ENCODE measurements at places on chromosomes 13 and 19.

- H3K27me3 ChIP-seq = no peaks in the 10 kb centered on the region
- no peaks in the 10 kb centered on the region for H3K36me3 ChIP-seq
- no peaks in the 10 kb centered on the region for H3K4me1 ChIP-seq
- H3K27ac ChIP-seq = no peak overlapping the region
- DNase-seq = no peak
These were observed 17.1 kb upstream of the MAP3K10 start for GRCh38 chr19:40174092-40174491.

- H3K36me3 ChIP-seq = no peaks in the 10 kb centered on the region
- DNase-seq = no peak
- no peak overlapping the region for H3K27ac ChIP-seq
- H3K4me3 ChIP-seq = no peak overlapping the region
- H3K27me3 ChIP-seq = no peaks in the 10 kb centered on the region
These were observed 210.7 kb upstream of the SLC10A2 start for GRCh38 chr13:103276775-103277498.

DNA sequence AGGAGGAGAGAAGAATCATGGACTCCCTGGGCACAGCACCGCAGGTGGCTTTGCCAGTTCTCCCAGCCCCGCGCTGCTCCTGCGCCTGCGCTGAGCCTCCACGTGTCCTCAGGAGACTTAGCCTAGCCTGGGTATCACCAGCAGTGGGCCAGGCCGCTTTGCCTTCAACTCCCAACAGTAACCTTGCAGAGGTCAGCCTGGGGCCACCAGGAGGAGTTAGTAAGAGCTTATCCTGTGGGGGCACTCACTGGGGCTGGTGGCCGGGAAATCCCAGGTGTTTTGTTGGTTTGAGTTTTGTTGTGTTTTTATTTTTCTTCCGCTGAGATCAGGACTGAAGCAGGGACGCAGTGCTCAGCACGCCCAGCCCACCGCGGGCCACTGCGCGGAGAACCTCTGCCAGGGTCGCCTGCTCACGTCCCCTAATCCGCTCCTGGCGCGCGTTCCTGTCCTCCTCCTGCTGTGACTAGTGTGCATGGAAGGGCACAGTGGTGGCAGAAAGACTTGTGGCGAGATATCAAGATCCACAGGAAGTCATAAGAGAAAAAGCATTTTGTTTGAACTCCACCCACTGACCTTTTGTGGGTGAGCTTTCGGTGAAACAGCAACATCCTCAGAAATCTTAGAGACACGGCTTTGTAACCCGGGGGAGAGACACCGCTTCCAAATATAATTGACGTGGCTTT is 207.4 kb upstream of the RFC3 start:
- H3K4me3 ChIP-seq = peak overlapping the region; percentile 42
- peak overlapping the region; percentile 28 for H3K27ac ChIP-seq
- peaks cover 7% of the 10 kb centered on the region for H3K4me1 ChIP-seq

- H3K4me1 ChIP-seq = no peaks in the 10 kb centered on the region
- no peaks in the 10 kb centered on the region for H3K36me3 ChIP-seq
- no peak for DNase-seq
- no peak overlapping the region for H3K27ac ChIP-seq
- H3K27me3 ChIP-seq = no peaks in the 10 kb centered on the region
These were observed 2316.2 kb upstream of the PCDH20 start for GRCh38 chr13:63731896-63732295.

DNA sequence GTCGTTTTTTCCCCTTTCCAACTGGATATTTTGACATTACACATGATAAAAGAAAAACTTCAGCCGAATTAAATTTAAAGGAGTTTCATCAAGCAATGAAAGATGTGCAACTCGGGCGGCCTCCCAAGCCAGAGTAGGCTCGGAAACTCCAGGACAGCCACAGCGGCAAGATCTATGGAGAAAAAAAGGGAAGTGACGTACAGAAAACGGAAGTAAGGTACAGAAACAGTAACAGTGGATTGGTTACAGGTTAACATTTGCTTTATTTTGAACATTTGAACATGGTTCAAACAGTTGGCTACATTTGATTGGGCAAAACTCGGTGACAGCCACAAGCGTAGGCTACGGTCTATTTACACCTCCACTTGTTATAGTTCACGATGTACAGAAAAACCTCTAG is 30.5 kb upstream of the FAM124A start:
- DNase-seq = no peak
- no peaks in the 10 kb centered on the region for H3K27me3 ChIP-seq
- H3K36me3 ChIP-seq = no peaks in the 10 kb centered on the region
- H3K4me1 ChIP-seq = no peaks in the 10 kb centered on the region
- no peak overlapping the region for H3K27ac ChIP-seq

DNA sequence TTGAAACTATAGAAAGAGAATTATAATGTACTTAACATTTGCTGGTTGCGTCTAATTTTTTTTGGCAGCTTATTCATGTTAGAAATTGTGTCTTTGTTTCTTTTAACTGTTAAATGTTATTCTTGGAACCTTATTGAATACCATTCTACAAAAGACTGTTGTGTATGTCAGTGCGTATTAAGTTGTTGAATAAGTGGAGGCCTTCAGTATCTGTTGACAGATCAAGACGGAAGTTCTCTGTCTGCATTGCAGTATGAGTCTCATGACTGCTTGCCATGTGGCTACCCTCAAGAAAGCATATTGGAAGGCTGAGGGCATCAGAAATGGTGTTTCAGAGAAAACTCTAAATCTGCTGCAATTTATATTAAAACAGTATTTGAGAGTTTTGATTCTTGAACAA is 8.5 kb downstream of the UBA2 start:
- H3K27ac ChIP-seq = no peak overlapping the region
- H3K4me3 ChIP-seq = no peak overlapping the region
- H3K36me3 ChIP-seq = peaks cover 60% of the 10 kb centered on the region
- no peak for DNase-seq
- no peaks in the 10 kb centered on the region for H3K27me3 ChIP-seq

- no peaks in the 10 kb centered on the region for H3K27me3 ChIP-seq
- DNase-seq = no peak
- H3K4me3 ChIP-seq = no peak overlapping the region
- H3K4me1 ChIP-seq = no peaks in the 10 kb centered on the region
- H3K27ac ChIP-seq = no peak overlapping the region
These were observed 9.6 kb upstream of the ZNRF4 start for GRCh38 chr19:5445561-5446055.

DNA sequence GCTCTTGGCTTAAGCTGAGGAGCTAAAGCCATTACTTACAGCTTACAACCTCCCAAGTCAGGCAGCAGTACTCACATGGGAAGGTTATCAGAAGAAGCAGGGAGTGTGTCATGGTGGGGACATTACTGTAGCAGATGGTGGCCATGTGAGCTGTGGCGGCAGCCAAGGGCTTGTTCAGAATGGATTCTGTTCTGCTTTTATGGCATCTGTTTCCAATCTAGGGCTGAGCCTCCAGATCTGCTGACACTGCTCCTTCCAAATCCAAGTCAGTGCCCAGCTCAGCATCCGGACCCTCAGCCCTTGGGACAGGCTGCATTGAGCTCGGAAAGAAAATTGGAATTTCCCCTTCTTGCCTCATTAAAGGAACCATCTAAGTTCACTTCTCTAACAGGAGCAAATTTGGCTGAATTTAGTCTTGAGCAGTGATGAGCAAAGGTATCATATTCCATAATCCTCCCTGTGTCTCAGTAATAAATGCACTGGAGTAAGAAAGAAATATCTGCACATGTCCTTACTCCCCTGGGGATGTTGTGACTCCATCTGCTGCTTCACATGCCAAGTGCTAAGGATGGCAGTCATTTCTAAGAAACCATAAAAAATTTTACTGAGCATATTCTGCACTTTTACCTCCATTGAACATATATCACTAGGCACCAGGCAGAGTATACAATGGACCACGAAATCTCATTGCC is 73.9 kb downstream of the KCTD12 start:
- H3K4me3 ChIP-seq = no peak overlapping the region
- no peaks in the 10 kb centered on the region for H3K27me3 ChIP-seq
- no peak for DNase-seq
- H3K27ac ChIP-seq = no peak overlapping the region

DNA sequence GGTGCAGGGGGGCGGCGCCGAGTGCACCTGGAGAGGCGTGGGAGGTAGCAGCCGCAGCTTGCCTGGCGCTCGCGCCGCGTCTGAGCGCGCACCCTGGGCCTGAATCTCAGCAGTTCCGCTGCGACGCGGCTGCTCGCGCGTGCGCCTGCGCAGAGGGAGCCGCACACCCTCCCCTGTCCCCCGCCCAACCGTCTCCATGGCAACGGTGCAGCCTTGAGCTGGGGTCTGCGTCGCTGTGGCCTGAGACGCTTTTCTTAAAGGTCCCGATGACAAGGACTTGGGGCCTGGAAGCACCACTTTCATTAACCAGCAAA is at the start of gene PNMA8B:
Gene PNMA8B (minus strand): TSS at position 82 of the 314 bp plus-strand sequence. CDS start 402 bp downstream, outside the sequence.
- no peaks in the 10 kb centered on the region for H3K36me3 ChIP-seq
- DNase-seq = no peak
- peaks cover 28% of the 10 kb centered on the region for H3K27me3 ChIP-seq

- DNase-seq = no peak
- H3K27me3 ChIP-seq = peaks cover 13% of the 10 kb centered on the region
- H3K36me3 ChIP-seq = no peaks in the 10 kb centered on the region
- H3K27ac ChIP-seq = no peak overlapping the region
These were observed 54.2 kb upstream of the PTPRS start for GRCh38 chr19:5394551-5395505.

DNA sequence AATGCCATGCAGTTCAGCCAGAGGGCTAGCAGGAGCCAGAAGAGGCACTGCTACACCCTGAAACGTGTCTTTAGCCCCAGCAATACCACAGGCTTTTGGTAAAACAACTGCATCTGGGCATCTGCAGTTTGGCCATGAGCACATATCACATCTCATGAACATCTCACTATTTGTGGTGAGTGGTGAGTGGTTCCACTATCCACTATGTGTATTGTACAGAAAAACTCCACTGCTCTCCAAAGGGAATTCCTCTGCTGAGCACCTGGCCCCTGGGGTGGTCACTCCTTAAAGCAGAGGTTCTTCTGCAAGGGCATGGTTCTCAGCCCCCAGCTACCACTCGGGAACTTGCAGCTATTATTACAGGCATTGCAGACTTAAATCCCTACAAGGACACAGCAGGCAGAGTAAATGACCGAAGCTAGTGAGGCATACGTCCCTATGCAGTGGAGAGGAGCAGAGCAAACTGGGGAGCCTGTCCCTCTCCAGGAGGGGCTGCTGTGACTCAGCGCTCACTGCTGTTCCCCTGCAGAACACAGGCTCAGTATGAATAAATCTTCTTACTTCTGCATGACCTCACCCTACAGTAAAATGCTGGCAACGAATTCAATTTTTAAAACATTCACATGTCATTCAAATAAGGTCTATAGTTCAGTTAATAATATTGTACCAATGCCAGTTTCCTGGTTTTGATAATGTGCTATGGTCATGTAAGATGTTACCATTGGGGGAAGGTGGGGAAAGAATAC is 332.4 kb upstream of the ZNF507 start:
- no peak overlapping the region for H3K27ac ChIP-seq
- no peaks in the 10 kb centered on the region for H3K36me3 ChIP-seq
- no peaks in the 10 kb centered on the region for H3K27me3 ChIP-seq
- H3K4me3 ChIP-seq = no peak overlapping the region
- no peak for DNase-seq

GRCh38 chr19:24081056-24081455 is 5.9 kb upstream of the ZNF254 start:
- H3K27me3 ChIP-seq = no peaks in the 10 kb centered on the region
- DNase-seq = no peak
- H3K4me1 ChIP-seq = no peaks in the 10 kb centered on the region
- no peaks in the 10 kb centered on the region for H3K36me3 ChIP-seq

DNA sequence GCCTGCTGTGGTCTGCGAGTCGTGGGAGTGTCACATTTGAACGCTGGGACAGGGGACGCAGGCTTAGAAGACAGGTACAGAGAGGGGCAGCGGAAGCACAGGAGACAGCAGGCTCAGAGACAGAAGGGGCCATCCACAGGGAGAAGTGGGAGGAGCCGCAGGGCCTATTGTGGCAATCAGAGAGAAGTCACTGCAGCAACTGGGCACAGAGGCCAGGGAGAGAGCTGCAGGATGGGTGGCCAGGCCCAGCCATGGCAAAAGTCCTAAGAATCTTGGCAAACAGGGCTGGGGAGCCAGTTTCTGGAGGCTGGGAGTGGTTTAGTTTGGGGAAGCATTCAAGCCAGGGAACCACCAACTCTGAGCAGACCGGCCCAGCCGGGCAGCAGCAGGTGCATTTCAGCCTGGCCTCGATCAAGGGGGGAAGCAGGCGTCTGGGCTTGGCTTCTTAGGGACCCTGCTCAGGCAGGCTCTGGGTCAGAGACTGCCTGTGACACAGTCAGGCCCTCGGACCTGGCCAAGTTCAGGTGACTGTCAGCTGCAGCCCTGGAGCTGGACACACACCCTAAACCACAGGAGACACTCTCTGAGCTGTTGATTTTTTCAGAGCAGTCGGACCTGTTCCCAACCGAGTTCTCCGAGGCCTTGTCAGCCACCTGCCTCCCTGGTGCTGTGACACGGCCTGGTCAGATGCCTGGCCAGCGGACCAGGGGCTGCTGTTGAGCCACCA is 11.8 kb downstream of the SH3GL1 start:
- H3K4me3 ChIP-seq = no peak overlapping the region
- H3K36me3 ChIP-seq = peaks cover 4% of the 10 kb centered on the region
- no peak for DNase-seq
- H3K27ac ChIP-seq = no peak overlapping the region
- peaks cover 29% of the 10 kb centered on the region for H3K4me1 ChIP-seq

DNA sequence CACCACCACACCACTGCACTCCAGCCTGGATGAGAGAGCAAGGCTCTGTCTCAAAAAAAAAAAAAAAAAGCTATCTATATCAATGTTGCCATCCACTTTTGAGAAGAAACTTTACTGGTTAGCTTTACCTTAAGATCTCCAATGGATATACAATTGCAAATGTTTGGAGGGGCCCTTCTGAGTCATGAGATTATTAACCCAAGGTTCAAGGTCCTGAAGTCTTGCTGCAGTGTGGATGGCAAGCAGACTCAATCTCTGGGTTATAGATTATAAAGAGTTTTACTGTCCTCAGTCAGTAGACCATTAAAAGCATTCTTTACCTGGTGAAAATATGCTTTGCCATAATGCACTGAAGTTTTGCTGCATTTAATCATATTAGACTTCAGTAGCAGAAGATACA is 3.7 kb upstream of the ZNF431 start:
- no peak overlapping the region for H3K4me3 ChIP-seq
- H3K4me1 ChIP-seq = peaks cover 8% of the 10 kb centered on the region
- H3K27ac ChIP-seq = no peak overlapping the region
- no peaks in the 10 kb centered on the region for H3K27me3 ChIP-seq
- DNase-seq = no peak
- H3K36me3 ChIP-seq = no peaks in the 10 kb centered on the region

- no peaks in the 10 kb centered on the region for H3K36me3 ChIP-seq
- peaks cover 30% of the 10 kb centered on the region for H3K4me1 ChIP-seq
- peak overlapping the region; percentile 52 for H3K27ac ChIP-seq
- H3K4me3 ChIP-seq = no peak overlapping the region
These were observed 26.4 kb upstream of the TPT1 start for GRCh38 chr13:45367358-45367757.

DNA sequence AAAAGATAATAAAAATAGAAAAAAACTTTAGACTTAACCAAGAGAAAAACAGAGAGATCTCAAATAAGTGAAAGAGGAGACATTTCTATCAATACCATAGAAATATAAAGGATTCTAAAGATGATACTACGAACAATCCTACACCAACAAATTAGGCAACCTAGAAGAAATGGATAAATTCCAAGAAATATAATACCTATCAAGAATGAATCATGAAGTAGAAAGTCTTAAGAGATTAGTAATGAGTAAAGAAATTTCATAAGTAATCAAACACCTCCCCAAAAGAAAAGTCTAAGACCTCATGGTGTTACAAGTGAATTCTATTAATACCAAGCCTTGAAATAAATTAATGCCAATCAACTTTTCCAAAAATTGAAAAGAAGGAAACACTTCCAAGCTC is 1584.5 kb upstream of the MIR17HG start:
- H3K36me3 ChIP-seq = no peaks in the 10 kb centered on the region
- no peak for DNase-seq
- H3K27me3 ChIP-seq = no peaks in the 10 kb centered on the region
- H3K4me1 ChIP-seq = no peaks in the 10 kb centered on the region
- H3K4me3 ChIP-seq = no peak overlapping the region

Data from CD8-positive, alpha-beta memory T cell (primary cell).